ENCODE measurements at places on chromosomes 12 and 14. TPM values are rescaled to one million over a fixed set of nuclear protein-coding genes. Genes with fewer than 3 reads are reported as not detected.

DNA sequence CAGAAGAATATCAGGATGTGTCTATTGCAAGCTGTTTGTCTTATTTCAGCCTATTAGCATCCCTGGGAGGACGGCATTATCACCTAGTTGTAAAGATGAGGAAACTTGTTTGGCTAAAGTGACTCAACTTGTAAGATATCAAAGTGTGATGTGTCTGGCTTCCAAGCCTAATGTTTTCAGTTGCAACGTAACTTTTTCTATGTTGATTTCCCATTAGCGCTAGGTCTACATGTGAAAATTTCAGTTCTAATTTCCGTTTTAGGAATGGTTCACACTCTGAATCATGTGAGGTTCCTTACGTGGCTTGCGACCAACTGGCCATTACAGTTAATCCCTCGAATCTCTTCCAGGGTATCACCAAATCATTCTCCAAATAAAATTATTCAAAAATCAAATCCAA, 58.0 kb downstream of the LLPH start:
- H3K27me3 ChIP-seq, result no peaks in the 10 kb centered on the region
- no peaks in the 10 kb centered on the region for H3K4me1 ChIP-seq
- H3K4me3 ChIP-seq, result no peak overlapping the region

DNA sequence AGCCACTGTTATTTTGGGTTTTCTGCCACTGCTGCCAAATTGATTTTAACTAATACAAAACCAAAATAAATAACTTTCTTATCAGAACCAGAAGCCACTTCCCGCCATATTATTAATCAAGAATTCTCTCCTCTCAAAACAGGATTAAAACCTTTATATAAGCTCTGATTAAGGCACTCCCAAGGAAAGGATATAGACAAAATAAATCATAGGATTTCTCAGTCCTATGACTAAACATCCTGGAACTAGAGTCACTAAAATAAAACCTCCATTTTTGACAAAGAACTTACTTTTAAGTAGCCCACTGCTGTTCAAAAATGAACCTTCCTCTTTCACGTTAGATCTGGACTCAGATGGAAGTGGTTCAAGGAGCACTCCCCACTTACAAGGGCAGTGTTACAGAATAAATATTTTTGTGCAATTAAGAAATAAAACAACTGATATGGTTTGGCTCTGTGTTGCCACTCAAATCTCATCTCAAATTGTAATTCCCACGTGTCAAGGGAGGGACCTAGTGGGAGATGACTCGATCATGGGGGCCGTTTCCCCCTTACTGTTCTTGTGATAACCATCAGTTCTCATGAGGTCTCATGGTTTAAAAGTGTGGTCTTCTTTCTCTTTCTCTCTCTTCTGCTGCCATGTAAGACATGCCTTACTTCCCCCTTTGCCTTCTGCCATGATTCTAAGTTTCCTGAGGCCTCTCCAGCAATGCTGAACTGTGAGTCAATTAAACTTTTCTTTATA, 26.4 kb downstream of the GXYLT1 start:
- no peak for DNase-seq
- H3K4me3 ChIP-seq, result no peak overlapping the region
- no peaks in the 10 kb centered on the region for H3K27me3 ChIP-seq
- no peaks in the 10 kb centered on the region for H3K4me1 ChIP-seq

The SIX1 gene
- not detected for total RNA-seq

- no peak overlapping the region for H3K27ac ChIP-seq
- H3K4me1 ChIP-seq, result no peaks in the 10 kb centered on the region
- no peaks in the 10 kb centered on the region for H3K36me3 ChIP-seq
- no peaks in the 10 kb centered on the region for H3K27me3 ChIP-seq
- no peak overlapping the region for H3K4me3 ChIP-seq
- DNase-seq, result no peak
Observed at GRCh38 chr12:69779928-69780327, 41.3 kb downstream of the RAB3IP start.

DNA sequence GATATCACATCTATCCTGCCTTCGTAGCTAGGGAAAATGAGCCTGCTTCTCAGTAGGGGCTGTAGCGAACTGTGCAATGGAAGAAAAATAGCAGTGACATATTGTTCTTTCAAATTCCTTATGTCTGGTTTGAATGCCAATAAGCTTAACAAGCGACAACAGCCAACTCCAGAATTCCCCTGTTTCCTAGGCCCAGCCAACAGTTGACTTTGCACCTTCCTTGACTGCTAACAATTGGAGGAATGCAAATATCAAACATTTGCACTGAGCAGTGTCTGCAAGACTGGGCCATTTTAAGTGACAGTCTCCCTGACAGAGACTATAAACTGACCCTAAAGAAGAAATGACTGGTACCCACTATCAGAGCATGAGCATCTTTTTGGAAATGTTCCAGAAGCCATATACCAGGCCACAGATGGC, 12.0 kb upstream of the SERPINA1 start:
- DNase-seq, result no peak
- H3K27ac ChIP-seq, result no peak overlapping the region
- H3K36me3 ChIP-seq, result no peaks in the 10 kb centered on the region
- H3K27me3 ChIP-seq, result no peaks in the 10 kb centered on the region
- no peaks in the 10 kb centered on the region for H3K4me1 ChIP-seq

DNA sequence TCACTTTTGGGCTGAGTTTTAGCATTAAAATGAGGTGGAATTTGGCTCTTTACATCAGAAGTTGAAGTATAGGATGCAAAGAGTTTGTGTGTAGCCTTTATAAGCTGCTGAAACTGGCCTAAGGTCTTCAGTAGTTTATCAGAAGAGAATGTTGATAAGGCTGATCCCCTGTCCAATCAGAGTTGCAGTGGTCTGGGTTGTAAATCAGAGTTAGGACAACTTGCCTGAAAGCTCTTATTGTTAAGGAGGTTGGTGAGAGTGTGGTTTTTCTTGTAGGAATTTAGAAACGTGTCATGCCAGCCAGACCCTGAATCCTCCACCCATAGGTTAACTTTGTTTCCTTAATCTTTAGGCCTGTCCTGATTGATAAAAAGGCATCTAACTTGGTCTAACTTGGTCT, 143.5 kb downstream of the ST8SIA1 start:
- H3K36me3 ChIP-seq, result no peaks in the 10 kb centered on the region
- H3K27me3 ChIP-seq, result no peaks in the 10 kb centered on the region
- no peak overlapping the region for H3K4me3 ChIP-seq
- H3K4me1 ChIP-seq, result no peaks in the 10 kb centered on the region
- no peak overlapping the region for H3K27ac ChIP-seq
- no peak for DNase-seq

DNA sequence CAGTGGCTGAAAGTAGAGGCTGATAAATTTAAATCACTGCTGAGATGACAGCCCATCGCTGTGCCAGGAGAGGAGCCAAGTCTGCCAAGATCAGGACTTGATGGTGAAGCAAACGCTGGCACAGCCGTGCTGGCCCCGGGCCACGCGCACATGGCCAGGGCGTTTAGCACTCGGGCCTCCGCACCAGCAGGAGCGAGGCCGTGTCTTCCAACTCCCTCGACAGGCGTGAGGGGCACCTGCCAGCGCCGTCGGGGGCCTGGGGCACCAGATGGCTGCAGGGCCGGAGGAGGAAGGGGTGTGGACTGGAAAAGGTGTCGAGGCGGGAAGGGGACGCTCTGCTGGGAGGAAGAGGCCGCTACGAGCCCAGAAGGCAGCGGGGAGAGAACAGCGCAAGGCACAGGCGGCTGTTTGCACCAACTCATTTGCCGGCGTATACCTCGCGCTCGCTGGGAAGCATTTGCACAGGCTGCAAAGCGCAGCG, 29.5 kb downstream of the RIMBP2 start:
- H3K27ac ChIP-seq, result no peak overlapping the region
- H3K27me3 ChIP-seq, result no peaks in the 10 kb centered on the region
- no peaks in the 10 kb centered on the region for H3K4me1 ChIP-seq
- no peak for DNase-seq
